ENCODE measurements at places on chromosomes 2 and 18.

GRCh38 chr2:238254095-238254723, 14.4 kb upstream of the HES6 start:
- DNase-seq = no peak

GRCh38 chr18:52395146-52395852, 55.3 kb downstream of the DCC start:
- no peak for DNase-seq

DNA sequence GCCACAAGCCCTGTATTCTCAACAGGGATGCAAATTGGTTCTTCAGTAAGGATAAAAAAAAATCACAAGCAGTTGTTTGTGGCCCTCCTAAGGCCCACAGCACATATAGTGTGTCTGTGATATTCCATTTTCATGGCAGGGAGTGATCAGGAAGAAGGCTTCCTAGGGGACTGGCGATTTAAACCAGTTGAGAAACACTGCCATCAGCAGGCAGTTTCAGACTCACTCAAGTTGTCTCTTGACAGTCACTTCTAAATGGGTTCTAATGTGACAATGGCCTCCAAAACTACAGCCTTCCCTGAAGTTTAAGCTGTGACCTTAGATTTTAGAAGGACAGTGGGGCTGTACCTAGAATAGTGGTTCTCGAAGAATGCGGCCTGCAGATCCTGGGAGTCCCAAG, 6.0 kb downstream of the CIAO1 start:
- DNase-seq = no peak

DNA sequence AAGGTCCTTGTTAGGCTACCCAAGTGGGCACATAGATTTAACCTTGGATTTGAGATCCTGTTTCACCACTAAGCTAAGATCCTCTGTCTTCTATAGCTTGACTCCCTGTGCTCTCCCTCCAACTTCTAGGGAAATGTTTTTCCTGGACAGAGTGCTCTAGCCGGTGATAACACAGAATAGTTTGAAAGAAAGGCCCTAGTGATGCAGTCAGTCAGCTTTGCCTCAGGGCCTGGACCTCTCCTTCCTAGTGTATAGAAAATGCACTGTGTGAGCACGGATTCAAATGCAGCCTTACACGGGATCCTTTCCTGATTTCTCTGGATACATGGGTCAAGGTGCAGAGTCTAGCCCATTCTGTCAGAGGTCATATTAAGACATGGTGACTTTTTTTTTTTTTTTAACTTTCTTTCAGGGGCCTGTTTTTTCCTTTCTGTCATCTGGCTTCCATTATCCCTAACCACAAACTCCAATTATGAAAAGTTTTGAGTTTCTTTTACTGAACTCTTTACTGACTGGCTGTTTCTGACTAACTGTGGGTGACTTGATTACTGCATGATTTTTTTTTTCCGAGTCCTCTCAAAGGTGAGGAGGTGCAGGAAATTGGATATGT, 122.6 kb downstream of the LRP1B start:
- no peak for DNase-seq

DNA sequence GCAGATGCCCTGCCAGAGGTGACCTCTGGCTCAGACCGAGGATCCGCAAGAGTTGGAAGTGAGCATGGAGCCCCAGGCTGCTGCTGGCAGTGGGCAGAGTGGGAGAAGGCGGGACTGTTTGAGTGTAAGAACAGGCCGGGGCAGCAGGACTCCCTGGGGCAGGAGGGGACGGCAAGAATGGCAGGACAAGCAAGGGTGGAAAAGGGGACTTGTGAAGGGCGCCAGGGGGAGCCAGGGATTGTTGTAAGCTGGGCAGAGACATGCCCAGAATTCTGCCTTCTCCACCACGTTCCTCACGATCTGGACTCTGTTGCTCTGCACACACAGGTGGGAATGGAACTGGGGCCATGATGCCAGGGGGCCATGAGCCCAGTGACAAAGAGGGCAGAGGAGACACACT, 72.3 kb upstream of the TMEM200C start:
- DNase-seq = no peak

GRCh38 chr18:48492880-48493279, 46.0 kb upstream of the CTIF start:
- no peak for DNase-seq

DNA sequence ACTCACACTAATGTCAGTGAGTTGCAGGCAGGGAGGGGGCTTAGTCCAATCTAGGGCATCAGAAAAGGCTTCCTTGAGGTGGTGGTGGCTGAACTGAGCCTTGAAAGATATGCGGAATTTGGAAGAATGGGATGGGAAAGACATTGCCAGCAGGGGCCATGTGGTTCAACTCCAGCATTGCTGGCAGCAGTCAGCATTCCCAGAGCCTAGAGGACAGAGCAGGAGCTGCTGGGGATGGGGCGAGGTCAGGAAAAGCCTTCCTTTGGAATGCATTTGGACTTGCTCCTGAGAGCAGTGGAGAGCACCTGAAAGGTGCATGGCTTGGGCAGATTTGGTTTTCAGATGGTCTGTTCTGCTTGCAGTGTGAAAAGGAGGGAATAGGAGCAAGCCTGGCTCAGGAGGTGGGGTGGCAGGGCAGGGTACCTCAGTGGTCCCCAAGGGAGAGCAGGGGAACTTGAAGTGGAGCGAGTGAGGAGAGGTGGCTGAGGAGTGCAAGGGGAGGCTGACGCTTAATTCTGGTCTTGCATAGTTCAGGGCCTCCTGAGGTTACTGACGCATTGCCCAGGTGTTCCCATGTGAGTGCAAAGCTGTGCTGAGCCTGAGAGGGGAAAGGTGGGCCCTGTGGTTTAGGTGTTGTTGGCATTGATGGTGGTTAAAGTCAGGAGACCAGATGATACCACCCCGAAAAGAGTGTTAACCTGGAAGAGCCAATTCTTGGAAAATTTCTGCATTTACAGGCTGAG, 112.1 kb upstream of the MGAT5 start:
- DNase-seq = no peak

- no peak for DNase-seq
Observed at GRCh38 chr2:28451793-28452533, 43.9 kb upstream of the PLB1 start.

GRCh38 chr18:23127090-23127489, 8.2 kb upstream of the CABLES1 start:
- no peak for DNase-seq

GRCh38 chr18:41666231-41666630, 288.8 kb upstream of the PIK3C3 start:
- DNase-seq = no peak

DNA sequence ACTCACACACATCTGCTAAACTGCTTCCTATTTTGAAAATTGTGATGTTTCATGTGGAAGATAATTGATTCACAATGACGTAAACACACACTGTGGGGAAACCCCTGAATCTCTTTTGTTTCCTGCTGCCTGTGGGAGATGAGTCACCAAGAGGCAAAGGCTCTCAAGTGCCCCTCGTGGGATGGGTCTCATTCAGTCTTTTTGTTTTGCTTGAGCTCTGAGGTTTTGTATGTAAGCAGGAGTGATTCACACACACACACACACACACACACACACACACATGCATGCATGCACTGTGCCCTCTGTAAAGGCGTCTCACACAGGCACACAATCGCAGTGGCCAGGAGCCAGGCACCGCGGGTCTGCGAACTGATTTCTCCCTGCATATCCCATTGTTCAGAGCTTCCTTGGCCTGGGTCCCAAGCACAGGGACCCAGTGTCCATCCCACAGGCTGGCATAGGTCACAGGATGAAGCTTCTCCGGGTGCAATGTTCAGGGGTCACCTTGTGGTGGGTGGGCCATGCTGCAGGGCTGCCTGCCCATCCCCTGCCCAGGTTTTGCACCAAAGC, 12.1 kb upstream of the ARHGEF4 start:
- peak; percentile 73 for DNase-seq
